ENCODE measurements at places on chromosomes 3 and 15. TPM values are rescaled to one million over a fixed set of nuclear protein-coding genes. Genes with fewer than 3 reads are reported as not detected.
A peak's percentile ranks its signal among the peaks of the same experiment; 100 is the strongest.

GRCh38 chr3:40494698-40495097 lies 11.1 kb upstream of the ZNF620 start:
- no peak for DNase-seq

CPNE9 gene
- 6.0 TPM for polyA plus RNA-seq

DNA sequence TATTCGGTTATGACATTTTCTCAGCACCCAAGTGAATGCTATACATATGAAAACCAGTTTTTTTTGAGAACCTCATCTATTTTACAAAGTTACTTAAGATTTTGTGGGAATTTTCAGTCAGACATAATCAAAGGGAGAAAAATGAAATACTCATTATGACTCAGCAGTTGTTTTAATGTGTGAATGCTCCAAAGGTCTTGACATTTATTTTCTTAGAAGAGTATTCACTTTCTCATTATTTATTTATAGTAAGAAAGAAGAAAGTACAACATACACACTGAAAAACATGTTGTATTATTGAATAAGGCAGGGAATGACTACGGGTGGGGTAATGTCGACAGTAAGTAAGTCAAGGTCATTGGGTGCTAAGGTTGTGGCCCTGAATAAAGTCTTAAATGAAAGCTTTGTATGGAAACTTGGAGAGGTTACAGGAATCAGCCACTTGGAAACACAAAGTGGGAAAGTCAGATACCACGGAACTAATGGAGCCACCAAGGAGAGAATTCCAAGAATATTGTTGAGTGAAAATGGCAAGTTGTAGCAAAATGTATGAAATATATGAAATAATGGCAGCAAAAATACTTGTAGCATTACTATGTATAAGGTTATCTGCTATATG lies 844.5 kb downstream of the TBL1XR1 start:
- no peak for DNase-seq

- no peak for DNase-seq
These were observed 88.4 kb upstream of the RASGRP1 start for GRCh38 chr15:38652998-38653397.

DNA sequence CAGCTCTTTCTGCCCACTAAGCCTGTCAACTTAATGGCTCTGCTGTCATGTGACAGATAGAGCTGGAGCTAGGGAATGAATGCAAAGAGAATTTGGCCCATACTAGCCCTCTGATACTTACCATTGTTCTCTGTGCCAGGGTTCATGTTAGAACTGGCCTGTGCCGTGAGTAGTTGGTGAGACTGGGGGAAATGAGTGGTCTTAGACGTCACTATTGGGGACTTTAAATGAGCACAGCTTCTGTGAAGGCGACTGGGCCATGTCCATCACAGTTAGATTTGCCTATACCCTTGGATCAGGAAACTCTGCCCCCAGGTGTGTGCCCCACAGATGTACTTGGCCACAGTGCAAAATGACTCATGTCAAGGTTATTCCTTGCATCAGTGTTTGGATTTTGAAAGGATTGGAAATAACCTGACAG lies 124.9 kb downstream of the PTPRG start:
- no peak for DNase-seq

DNA sequence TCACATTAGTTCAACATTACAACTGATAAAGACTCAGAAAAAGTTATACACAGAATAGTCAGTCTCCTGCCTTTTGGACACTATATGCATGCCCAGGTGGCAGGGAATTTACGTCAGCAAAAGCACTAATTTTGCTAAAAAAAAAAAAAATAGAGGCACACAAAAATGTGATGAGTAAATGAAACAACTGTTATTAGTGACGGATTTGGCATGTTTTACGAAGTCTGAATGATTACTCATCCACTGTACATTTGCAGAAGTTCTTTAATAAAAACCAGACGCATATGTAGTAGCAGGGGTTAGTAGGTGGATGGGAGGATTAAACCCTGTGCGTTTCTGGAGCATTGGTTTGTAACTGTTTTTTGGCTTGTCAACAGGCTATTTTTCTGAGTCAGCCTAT lies 99.0 kb downstream of the MITF start:
- DNase-seq: no peak

- no peak for DNase-seq
These were observed 293.7 kb downstream of the EPHA6 start for GRCh38 chr3:97108136-97108535.

- no peak for DNase-seq
These were observed 242.0 kb downstream of the NEK10 start for GRCh38 chr3:27127195-27127594.

- DNase-seq: no peak
These were observed 44.2 kb downstream of the IQGAP1 start for GRCh38 chr15:90432253-90432652.

DNA sequence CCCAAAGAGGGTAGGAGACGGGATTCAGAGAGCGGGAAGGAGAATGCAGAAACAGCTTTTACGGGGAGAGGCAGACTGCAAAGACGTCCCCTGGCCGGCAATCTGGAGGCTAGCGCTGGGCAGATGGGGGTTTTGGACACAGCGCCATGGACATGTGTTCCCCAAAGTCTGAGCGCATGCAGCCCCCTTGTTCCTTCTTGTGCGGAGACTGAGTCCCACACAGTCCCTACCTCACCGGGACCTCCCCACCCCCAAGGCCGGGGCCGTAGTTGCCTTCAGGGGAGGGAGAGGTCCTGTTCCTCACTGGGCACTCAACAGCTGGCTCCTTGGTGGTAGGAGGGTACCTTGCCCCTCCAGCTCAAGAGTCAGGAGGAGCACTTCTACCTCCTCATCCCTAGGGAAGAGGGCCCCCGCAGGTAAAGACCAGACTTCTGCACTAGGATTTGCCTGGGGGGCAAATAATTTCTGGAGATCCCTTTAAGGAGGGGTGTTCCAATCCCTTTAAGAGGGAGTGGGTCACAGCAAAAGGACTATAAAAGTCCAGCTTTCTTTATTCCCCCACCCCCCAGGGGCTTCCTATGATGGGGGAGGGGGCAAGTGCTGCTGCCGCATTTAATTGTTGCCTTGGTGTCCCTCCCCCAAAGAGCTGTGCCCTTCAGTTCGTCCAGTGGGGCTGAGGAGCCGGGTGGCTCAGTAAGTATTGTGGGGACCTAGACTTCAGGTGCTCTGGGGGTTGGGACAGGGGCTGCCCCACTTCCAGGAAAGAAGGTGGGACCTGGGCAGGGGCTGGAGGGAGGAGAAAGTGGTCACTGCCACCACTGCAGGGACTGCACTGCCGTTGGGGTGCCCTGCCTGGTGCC lies 3.6 kb upstream of the BAHD1 start:
- DNase-seq: no peak

DNA sequence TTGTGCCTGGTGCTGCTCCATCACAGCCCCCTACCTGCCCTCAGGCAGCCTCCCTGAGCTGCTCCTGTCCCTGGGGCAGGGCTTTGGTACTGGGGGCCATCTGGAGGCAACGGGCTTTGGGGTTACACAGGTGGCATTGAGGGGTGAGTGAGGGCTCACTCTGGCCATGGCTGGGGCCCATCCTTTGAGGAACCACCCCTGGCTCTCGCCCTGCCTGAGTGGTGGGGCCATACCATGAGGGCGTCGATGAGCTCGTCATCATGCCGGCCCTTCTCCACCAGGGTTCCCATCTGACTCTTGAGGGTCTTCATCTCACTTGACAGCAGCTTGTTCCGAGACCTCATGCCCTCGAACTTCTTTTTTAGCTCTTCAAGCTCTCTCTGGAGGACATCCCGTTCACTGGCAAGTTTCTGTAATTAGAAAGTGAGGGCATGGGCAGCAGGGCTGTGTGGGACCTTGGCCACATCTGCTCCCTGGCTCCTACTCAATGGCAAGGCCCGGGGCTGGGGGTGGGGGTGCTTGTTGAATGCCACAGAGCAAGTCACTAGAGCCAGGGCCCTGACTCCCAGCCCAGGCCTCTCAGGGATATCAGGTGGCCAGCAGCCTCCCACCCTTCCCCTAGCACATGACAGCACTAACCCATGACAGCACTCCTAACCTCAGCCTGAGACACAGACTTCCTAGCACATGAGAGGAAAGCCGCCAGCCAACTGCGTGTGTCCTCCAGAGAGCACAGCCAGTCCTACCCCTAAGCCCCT lies 33.5 kb downstream of the CCDC13 start:
- DNase-seq: peak; percentile 41

- no peak for DNase-seq
These were observed 13.5 kb downstream of the EFHB start for GRCh38 chr3:19920401-19921080.

GRCh38 chr3:152047465-152047864 lies 174.0 kb downstream of the SUCNR1 start:
- no peak for DNase-seq

ATP8B4 gene
- polyA plus RNA-seq: 0.17 TPM

DNA sequence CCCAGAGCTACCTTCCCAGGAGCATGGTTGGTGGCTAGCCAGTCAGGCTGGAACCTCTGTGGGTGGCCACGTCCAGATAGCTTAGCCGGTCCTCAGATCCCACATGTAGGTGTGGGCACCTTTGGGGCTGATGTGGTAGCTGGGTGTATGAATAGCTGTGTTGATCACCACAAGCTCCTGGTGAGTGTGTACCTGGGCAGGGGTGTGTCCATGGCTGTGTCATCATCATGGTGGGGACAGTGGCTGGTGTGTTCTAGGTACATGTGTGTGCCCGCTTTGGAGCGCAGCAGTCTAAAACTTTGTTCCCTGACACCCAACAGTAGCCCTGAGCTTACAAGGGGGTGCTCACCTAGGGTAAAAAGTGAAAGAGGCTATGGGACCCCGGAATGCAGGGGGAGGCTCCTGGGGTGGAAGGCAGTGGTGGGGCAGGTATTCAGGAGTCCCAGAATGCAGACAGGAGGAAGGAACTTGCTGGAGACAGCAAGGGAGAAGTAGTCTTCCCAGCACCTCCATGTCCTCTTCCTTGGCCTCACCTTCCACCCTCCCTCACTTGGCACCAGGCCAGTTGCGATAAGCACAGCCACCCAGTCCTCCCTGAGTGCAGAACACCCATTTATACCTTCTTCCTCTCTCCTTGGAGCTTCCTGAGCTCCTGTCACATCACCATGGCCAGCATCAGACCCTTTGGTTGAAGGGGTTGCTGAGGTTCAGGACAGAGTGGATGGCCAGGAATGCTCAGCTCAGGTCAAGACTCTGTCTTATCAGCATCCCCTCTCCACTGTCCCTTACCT lies 1.2 kb downstream of the CISH start:
- no peak for DNase-seq

Measured in H1 (cell line).